ENCODE measurements at places on chromosomes 2 and 18. TPM values are rescaled to one million over a fixed set of nuclear protein-coding genes. Genes with fewer than 3 reads are reported as not detected.

The ACKR3 gene
- 0.40 TPM for total RNA-seq

The SOX11 gene
- not detected for total RNA-seq

The ARHGEF4 gene
- not detected for total RNA-seq

The ZNF892 gene
- total RNA-seq: 3.5 TPM

The ARHGAP15 gene
- 82.8 TPM for total RNA-seq

The AOX1 gene
- total RNA-seq: not detected

The CCDC85A gene
- total RNA-seq: not detected

The COLEC12 gene
- not detected for total RNA-seq

The SLC40A1 gene
- not detected for total RNA-seq

The RSAD2 gene
- 12.4 TPM for total RNA-seq

The CXCR1 gene
- total RNA-seq: not detected

The NGEF gene
- total RNA-seq: not detected

The TFCP2L1 gene
- not detected for total RNA-seq

The SKOR2 gene
- total RNA-seq: not detected

The RGPD3 gene
- not detected for total RNA-seq

The MATN3 gene
- total RNA-seq: not detected

The ODC1 gene
- 247 TPM for total RNA-seq
